ENCODE measurements at places on chromosomes 13 and 19. TPM values are rescaled to one million over a fixed set of nuclear protein-coding genes. Genes with fewer than 3 reads are reported as not detected.

The CYP2B6 gene
- total RNA-seq = 1.2 TPM

The GPR4 gene
- total RNA-seq = not detected

The CEACAM7 gene
- 6.3 TPM for total RNA-seq

The ZNF93 gene
- 11.8 TPM for total RNA-seq

The CRX gene
- not detected for total RNA-seq

The KLK3 gene
- total RNA-seq = not detected

The OR7C1 gene
- 0.03 TPM for total RNA-seq

The GSX1 gene
- total RNA-seq = not detected

DNA sequence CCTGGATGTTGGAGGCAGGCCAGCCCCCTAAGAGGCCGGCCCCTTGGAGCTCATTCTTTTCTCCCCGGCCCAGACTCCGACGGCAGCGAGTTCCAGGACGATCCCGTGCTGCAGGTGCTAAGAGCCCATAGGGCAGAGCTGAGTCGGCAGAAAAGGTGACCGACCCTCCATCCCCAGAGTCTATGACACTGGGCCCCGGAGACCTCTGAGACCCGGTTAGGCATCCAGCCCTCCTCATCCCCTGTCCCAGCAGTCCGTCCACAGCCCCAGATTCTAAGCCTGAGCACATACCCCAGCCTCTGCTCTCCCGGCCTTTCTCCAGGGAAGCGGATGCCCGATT is 7.3 kb upstream of the ARHGAP33 start:
- H3K4me3 ChIP-seq = no peak overlapping the region
- no peaks in the 10 kb centered on the region for H3K36me3 ChIP-seq
- H3K4me1 ChIP-seq = no peaks in the 10 kb centered on the region
- H3K27me3 ChIP-seq = no peaks in the 10 kb centered on the region
- no peak for DNase-seq
- no peak overlapping the region for H3K27ac ChIP-seq

DNA sequence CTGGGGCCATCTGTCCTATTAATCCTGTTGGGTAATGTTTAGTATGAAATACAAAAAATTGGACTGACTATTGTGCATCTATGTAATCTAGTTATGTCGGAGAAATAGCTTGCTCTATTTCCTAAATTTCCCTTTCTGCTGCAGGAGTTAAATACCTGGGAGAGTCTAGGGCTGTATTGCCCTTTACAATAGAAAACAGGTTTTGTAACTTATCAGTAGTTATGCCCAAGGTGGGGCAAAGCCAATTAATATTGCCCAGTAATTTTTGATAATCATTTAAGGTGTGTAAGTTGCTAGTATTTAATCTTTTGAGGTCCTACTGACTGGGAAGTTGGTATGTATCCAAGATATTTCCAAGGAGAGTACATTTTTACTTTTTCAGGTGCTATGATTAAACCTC is 838.1 kb downstream of the DACH1 start:
- peak overlapping the region; percentile 16 for H3K4me3 ChIP-seq
- H3K36me3 ChIP-seq = no peaks in the 10 kb centered on the region
- peaks cover 14% of the 10 kb centered on the region for H3K4me1 ChIP-seq
- no peaks in the 10 kb centered on the region for H3K27me3 ChIP-seq
- DNase-seq = no peak
- no peak overlapping the region for H3K27ac ChIP-seq

- no peaks in the 10 kb centered on the region for H3K36me3 ChIP-seq
- H3K27me3 ChIP-seq = no peaks in the 10 kb centered on the region
- no peaks in the 10 kb centered on the region for H3K4me1 ChIP-seq
- H3K4me3 ChIP-seq = no peak overlapping the region
- DNase-seq = no peak
- no peak overlapping the region for H3K27ac ChIP-seq
Observed at GRCh38 chr13:32330441-32330840, 15.1 kb downstream of the BRCA2 start.

- no peak overlapping the region for H3K27ac ChIP-seq
- H3K36me3 ChIP-seq = no peaks in the 10 kb centered on the region
- H3K27me3 ChIP-seq = no peaks in the 10 kb centered on the region
- no peaks in the 10 kb centered on the region for H3K4me1 ChIP-seq
Observed at GRCh38 chr13:80665792-80666333, 324.9 kb upstream of the SPRY2 start.

- peaks cover 29% of the 10 kb centered on the region for H3K4me1 ChIP-seq
- no peaks in the 10 kb centered on the region for H3K27me3 ChIP-seq
- peak overlapping the region; percentile 97 for H3K27ac ChIP-seq
Observed at GRCh38 chr19:47510516-47511127, 4.2 kb downstream of the NAPA start.

DNA sequence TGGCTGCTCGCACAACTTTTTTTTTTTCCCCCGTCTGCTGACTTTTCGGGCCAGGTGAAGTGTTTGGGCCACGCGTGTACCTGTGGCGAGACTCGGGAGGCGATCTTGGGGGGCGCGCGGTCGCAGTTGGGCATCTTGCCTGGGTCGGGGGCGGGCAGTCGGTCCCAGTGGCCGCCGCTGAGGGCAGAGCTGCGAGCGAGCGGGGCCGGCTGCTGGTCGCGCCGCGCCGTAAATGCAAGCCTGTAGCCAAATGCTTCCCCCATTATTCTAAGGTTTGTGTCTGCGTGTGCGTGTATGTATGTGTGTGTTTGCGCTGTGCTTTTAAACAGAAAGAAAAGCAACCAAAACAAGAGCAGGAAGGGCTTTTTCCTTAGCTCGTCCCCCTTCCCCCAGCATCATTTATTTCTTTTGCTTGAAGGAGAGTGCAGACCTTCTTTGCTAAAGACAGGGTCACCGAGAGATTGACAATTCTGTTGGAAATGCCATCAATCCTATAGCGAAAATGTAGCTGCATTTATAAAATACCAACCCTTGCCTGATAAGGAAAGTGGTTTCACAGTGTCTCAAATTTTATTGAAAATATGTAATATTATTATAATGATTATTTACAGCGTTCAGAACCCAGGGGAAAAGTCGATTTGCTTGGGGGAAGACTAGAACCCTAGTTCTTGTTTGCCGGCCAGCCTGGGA is 143.2 kb upstream of the ZNF536 start:
- peaks cover 32% of the 10 kb centered on the region for H3K4me1 ChIP-seq
- DNase-seq = peak; percentile 26
- H3K27ac ChIP-seq = peak overlapping the region; percentile 47
- H3K4me3 ChIP-seq = peak overlapping the region; percentile 44
- H3K27me3 ChIP-seq = peaks cover 77% of the 10 kb centered on the region

- H3K27ac ChIP-seq = peak overlapping the region; percentile 96
- peak; percentile 91 for DNase-seq
- H3K4me1 ChIP-seq = peaks cover 5% of the 10 kb centered on the region
- H3K36me3 ChIP-seq = no peaks in the 10 kb centered on the region
Observed at GRCh38 chr19:10836479-10837330, 693 bp upstream of the TMED1 start.

DNA sequence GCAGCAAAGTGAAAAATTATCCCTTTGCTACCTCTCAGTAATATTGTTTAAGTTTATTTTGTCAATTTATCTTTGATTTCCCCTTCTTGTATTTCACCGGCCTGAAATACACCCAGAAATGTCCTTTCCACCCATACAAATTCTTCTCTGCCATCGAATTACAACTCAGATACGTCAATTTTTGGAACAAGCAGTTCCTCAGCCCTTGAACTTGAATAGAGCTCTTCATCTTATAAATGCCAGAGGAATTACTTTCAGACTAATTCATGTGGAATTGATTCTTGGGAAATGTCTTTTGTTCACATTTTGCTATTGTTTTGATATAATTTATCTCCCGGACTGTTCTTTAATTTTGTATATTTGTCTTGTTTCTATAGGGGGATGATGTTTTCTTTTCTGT is 1359.3 kb upstream of the MIR17HG start:
- H3K27me3 ChIP-seq = no peaks in the 10 kb centered on the region
- H3K27ac ChIP-seq = no peak overlapping the region
- no peak overlapping the region for H3K4me3 ChIP-seq
- no peak for DNase-seq
- H3K36me3 ChIP-seq = no peaks in the 10 kb centered on the region
- H3K4me1 ChIP-seq = no peaks in the 10 kb centered on the region

- no peaks in the 10 kb centered on the region for H3K36me3 ChIP-seq
- no peak for DNase-seq
- H3K27ac ChIP-seq = no peak overlapping the region
- no peak overlapping the region for H3K4me3 ChIP-seq
Observed at GRCh38 chr13:110107568-110108347, 199.2 kb downstream of the COL4A1 start.

DNA sequence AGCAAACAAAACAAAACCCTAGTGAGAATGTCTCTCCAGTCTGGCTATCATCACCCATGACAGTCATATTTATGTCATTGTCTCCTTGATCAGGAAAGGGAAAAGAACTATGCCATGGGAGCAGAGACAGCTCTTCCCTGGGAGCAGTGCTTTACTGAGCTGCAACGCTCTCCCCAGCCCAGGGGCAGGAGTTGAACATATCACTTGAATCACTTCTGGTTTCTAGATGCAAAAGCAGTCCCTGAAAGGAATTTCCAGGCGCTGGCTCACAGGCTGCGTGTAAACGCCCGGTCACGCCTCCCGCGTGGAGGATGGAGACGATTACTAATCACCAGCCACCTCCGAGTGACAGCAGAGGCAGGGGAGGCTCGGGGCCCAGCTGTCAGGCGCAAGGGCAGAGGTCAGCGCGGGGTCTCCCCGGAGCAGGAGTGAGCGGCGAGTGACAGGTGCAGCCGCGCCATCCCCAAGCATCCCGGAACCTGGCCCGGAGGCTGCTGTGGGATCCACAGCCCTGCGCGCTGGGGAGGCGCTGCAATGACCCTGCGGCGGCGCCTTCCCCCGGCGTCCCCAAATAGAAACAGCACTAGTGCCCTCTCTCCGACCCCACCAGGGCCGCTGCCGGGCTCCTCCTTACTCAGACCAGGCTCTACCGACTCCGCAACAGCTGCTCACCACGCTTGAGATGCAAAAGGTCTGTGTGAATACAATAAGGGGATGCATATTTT is 23.5 kb upstream of the DCLK1 start:
- H3K27ac ChIP-seq = no peak overlapping the region
- peaks cover 17% of the 10 kb centered on the region for H3K27me3 ChIP-seq
- DNase-seq = peak; percentile 26
- H3K4me1 ChIP-seq = peaks cover 9% of the 10 kb centered on the region
- H3K4me3 ChIP-seq = no peak overlapping the region
- H3K36me3 ChIP-seq = no peaks in the 10 kb centered on the region

- peak overlapping the region; percentile 31 for H3K4me3 ChIP-seq
- DNase-seq = peak; percentile 78
- peaks cover 20% of the 10 kb centered on the region for H3K4me1 ChIP-seq
- H3K27ac ChIP-seq = peak overlapping the region; percentile 77
- no peaks in the 10 kb centered on the region for H3K36me3 ChIP-seq
Observed at GRCh38 chr19:2478278-2478755, 2.4 kb downstream of the GADD45B start.

DNA sequence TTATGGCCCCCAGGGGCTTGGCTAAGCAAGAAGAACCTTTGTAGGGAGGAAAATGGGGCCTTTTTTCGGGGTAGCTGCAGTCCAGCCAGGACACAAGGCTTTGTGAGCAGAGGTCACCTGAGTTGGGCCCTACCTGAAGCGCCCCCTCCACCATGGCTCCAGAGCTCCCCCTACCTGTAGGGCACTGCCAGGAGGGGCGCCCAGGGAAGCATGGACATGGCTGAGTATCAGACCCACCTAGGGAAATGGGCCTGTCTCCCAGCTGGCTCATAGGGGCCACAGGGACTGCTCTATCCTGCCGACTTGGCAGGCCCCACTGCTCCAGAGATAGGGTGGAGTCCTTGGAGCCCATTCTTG is 9.0 kb upstream of the CEBPA start:
- no peak for DNase-seq
- H3K36me3 ChIP-seq = no peaks in the 10 kb centered on the region

DNA sequence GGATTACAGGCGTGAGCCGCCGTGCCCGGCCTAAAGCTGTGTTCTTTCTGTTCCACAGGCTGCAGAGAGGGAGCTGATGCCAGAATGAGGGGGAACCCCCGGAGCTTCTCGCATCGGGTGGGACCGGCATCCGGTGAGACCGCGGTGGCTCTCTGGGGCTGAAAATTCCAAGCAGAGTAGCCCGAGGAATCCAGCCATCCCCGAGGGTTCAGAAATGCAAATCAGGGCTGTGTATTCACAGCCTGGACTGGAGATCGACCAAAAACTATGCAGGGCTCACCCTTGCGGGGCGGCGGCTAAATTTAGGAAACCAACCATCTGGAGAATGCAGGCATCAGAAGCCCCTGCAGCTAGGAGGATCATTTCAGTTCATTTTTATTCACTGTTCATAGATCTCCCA is 99.2 kb downstream of the GNG7 start:
- peak overlapping the region; percentile 86 for H3K27ac ChIP-seq
- no peaks in the 10 kb centered on the region for H3K36me3 ChIP-seq
- no peaks in the 10 kb centered on the region for H3K27me3 ChIP-seq
- H3K4me1 ChIP-seq = peaks cover 14% of the 10 kb centered on the region
- no peak for DNase-seq
- H3K4me3 ChIP-seq = no peak overlapping the region

- H3K27ac ChIP-seq = no peak overlapping the region
- H3K36me3 ChIP-seq = no peaks in the 10 kb centered on the region
- no peaks in the 10 kb centered on the region for H3K27me3 ChIP-seq
- H3K4me1 ChIP-seq = no peaks in the 10 kb centered on the region
- no peak overlapping the region for H3K4me3 ChIP-seq
Observed at GRCh38 chr19:27673986-27674385, 1539.0 kb downstream of the UQCRFS1 start.

DNA sequence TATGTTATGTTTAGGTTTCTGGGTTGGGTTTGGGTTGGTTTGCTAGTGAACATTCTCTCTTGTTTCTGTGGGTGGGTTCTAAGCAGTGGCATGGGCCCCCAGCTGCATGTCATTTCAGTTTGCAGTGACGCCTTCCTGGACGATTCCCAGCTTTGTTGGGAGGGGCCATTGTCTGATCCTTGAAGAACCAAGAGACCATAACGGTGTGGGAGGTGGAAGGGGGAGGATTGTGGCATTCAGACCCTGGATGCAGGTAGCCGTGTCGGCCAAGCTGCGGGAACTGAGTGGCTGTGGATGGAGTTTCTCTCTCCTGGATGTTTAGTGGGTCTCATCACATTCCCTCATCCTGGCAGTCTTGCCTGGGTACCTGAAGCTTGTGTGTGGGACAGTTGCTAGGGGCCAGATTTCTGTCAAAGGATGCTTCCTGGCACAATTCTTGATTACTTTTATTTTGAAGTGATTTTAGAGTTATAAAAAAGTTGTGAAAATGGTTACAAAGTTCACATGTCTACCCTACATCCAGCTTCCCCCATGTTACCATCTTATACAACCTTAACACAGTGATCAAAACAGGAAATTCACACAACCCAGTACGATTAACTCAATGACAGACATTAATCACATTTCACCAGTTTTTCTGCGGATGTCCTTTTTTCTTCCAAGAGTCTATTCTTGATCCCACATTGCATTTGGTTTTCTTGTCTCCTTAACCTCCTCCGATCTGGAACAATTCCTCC is 123.8 kb downstream of the SIPA1L3 start:
- DNase-seq = no peak
- no peak overlapping the region for H3K27ac ChIP-seq

- H3K27ac ChIP-seq = no peak overlapping the region
- H3K4me1 ChIP-seq = peaks cover 7% of the 10 kb centered on the region
- no peaks in the 10 kb centered on the region for H3K36me3 ChIP-seq
Observed at GRCh38 chr13:42656958-42657357, 83.0 kb downstream of the TNFSF11 start.

- H3K36me3 ChIP-seq = no peaks in the 10 kb centered on the region
- no peak overlapping the region for H3K27ac ChIP-seq
- no peak overlapping the region for H3K4me3 ChIP-seq
- no peak for DNase-seq
- H3K4me1 ChIP-seq = no peaks in the 10 kb centered on the region
Observed at GRCh38 chr19:10321417-10321797, 5.6 kb upstream of the FDX2 start.

Data from hepatocyte (in vitro differentiated cells).